ENCODE measurements at places on chromosomes 6 and 20.
A peak's percentile ranks its signal among the peaks of the same experiment; 100 is the strongest.

- no peak for DNase-seq
Measured at GRCh38 chr6:52418606-52419005, 1.5 kb upstream of the EFHC1 start.

DNA sequence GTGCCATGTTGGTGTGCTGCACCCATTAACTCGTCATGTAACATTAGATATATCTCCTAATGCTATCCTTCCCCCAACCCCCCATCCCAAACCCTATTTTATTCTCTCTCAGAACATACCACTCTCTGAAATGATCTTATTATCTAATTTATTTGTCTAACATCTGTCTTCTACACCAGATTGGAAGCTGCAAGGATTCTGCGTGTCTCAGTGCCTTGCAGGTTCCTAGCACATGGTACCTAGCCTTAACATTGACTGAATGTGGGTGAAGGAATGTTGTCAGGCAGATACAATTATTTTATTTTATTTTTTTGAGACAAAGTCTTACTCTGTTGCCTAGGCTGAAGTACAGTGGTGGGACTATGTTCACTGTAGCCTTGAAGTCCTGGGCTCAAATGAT lies 124.9 kb downstream of the BCAS1 start:
- no peak for DNase-seq

DNA sequence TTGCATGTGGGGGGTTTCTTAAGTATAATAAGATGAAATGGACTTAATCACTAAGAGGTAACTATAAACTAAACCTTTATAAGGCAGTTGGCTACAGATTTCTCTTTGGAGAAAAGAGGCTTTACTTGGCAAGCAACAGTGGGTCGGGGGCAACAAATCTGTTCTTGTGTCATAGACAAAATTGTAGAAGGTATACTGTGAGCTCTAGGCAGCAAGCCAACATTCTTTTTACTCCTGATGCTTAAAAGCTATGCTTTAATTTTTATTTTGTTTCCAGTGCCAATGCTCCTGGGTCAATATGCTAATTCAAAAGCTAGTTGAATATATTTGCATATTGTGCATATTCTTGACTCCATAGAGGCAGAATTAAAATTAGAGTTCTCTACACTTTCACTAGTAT lies 495.4 kb downstream of the BTBD3 start:
- DNase-seq, result no peak

DNA sequence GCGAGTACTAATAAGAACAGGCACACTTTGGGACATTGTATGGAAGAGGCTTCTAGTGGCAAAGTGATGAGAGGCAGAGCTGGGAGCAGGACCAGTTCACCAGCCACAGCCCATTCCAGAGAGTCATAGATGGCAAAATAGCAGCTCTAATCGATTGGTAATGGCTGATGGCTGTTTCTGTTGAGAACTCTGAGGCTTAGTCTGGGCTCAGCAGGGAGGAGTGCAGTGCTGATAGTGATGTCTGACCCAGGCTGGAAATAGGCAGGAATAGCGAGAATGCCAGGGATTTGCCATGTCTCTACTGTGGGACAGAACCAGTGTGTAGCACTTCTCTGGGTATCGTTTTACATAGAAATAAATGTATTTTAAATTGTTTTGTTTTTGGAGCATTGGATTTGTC lies 620.0 kb upstream of the FLRT3 start:
- DNase-seq, result no peak

GRCh38 chr6:4585682-4586468 lies 190.3 kb upstream of the CDYL start:
- no peak for DNase-seq

- no peak for DNase-seq
Measured at GRCh38 chr6:11767978-11768756, 10.4 kb downstream of the ADTRP start.

- DNase-seq, result peak; percentile 41
Measured at GRCh38 chr20:58162986-58163385, 65.5 kb downstream of the ANKRD60 start.

GRCh38 chr20:38261054-38261390 lies 487 bp upstream of the KIAA1755 start:
- no peak for DNase-seq

DNA sequence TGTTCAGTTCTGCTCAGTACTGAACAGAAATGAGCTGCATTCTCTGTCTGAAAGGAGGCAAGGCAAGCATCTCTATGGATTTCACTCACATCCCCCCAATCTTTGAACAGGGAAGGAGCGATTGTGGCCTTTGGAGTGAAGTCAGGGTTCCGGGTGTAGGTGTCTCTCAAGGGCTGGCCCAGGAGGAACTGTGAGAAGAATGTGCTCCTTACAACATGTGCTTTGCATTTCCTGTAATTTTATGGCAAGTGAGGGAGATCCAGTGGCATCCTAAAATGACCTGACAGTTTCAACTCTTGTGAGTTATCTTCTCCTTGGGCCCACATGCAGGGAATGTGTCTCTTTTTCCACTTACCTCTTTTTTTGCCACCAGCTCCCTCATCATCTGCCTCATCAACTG lies 63.0 kb upstream of the RIN2 start:
- DNase-seq, result no peak

DNA sequence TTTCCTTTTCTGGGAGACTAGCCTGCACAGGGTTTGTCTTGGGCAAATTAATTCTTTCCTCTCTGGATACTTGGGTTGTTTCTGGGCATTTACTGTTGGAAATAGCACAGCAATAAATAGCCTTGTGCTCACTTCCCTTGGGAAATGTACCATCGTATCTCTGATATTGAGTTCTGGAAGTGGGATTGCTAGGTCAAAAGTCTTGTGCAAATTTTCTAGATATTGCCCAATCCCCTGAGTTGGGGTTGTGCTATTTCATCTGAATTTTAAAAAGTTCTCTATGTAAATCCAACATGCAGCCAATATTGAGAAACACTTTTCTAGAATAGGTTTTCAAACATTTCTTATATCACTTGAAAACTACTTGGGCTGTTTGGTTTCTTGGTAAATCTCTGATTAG lies 64.0 kb upstream of the ELOVL5 start:
- no peak for DNase-seq

- DNase-seq, result no peak
Measured at GRCh38 chr20:36607586-36608387, 2.2 kb downstream of the RAB5IF start.

DNA sequence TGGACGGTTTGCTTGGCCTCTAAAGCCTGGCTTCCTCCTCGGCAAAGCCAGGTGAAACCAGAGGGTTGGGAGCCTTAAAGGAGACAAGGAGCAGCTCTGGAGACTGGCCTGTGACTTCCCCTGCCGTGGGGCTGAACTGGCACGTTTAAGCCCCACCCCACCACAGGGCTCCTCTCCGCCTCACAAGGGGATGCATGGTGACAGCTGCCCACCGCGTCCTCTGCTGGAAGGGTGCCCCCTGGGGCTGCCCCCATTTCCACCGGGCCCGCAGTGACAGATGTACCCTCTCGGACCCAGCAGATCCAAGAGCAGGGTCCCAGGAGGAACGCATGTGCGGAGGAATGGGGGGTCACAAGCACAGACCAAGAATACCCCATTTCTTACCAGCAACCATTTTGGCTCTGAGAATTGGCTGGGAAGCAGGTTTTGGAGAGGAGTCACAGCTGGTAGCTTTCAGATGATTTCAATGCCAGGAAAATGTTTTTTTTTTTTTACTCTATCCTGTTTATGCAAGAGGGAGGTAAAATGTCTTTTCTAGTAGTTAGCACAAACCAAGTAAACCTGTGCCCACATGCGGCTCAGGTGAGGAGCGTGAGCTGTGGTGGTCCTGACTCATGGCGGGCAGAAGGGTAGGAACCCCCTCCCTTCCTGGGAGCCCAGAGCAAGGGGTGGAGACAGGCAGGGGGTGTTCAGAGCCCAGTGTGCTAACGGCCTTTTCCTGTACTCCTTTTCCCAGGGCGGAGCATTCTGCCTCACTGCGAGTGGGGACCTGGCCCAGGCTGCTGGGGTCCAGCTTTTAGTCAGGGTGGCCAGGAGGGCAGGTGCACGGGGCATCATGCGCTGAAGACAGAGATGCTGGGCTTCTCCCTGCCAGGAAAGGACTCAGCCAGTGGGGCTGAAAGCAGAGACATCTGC lies 33.0 kb downstream of the FRMD1 start:
- no peak for DNase-seq

DNA sequence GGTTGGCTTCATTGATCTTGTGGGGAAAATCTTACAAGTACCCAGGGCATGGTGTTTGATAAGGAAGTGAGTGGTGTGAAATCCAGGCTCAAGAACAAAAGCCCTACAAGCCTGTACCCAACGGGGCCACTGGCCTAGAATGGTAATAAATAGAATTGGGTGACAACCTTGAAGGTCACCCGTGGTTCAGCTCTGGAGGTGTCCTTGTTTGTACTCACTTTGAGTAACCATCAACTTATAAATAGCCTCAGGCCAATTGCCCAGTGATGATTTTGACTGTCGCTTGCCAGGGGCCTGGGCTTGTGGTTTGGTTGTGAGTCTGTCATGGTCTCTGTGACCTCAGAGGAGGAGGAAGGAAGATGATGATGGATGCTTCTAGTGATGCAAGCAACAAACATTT lies 87.8 kb downstream of the PHACTR3 start:
- no peak for DNase-seq

GRCh38 chr6:103534095-103534494 lies 1325.6 kb downstream of the HACE1 start:
- no peak for DNase-seq

GRCh38 chr6:121449331-121449730 lies 13.9 kb downstream of the GJA1 start:
- DNase-seq, result no peak

DNA sequence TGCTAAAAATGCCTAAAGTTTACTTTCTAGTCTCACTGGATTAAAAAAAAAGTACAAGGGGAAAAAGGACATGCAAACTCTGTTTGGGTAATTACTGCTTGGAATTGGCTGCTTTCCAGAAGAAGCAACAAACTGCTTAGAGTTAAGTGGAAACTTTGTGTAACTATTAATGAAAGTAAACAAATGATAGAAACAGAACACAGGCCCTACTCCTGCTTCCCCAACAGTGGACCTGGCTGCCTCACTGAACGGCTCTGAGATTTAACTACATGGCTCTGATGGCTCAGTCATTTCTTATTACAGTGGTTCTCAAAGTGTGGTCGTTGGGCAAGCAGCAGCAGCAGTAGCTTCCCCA lies 108.5 kb downstream of the MAN1A1 start:
- peak; percentile 13 for DNase-seq

DNA sequence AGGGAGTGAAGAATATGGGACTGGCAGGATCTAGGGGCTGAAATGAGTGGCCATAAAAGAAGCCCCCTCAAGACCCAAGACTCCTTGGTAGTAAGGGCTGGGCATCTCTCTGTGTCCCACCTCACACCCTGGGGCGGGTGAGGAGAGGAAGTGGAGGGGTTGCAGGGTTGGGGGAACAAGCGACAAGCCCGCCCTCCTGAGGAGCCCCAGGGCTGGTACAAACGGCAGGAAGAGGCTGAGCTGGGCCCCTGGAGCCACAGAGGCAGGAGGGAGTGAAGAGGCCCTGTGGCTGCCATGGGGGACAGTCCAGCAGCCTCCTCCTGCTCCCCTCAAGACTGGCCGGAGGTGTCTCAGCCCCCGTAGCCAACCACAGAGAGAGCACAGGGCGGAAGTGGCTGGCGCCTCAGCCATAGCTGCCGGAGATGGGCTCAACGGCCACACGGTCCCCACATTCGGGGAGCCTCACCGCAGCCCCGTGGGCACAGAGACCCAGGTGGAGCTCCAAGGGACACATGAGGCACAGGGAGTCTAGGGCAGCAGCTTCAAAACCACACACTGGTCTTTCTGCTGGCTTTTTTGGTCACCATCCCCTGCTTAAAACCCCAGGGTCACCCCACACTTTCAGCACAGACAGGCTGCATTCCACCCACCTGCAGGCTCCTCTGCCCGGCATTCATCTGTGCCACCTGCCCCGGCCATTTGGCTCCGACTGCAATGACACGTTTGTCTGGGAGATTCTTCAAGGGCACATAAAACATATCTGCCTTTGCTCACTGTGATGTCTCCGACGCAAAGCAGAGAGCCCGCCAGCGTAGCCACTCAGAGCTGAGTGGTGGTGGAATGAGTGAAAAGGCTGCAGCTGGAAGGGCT lies 524 bp downstream of the C20orf203 start:
- DNase-seq, result peak; percentile 6

GRCh38 chr20:49335476-49335875 lies 57.6 kb upstream of the ZNFX1 start:
- DNase-seq, result no peak

DNA sequence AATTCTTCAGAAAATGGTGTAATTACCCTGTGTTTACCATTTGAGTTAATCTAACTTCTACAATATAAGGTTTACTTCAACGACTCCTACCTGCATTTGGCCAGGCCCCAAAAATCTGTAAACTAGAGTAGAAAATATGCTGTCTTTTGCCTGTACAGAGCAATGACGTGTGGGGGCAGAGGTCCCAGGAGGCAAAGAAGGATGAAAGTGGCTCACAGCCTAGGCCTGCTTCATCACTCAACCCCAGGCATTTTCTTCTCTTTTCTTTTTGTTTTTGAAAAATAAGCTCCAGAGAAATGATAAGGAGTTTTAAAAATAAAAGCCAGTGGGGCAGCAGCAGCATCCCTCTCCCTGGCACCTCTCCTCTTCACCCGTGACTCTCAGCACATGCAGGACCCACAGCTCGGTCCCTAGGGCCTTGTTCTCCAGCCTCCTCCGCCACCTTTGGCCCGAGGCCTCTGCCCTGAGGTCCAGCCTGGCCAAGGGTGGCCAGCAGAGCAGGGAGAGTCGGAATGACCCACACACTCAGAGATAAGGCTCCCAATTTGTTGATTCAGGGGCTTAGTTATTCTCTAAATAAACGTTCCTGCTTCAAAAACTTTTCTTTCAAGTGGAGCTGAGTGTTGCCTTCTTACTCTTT lies 310.3 kb upstream of the RNF24 start:
- no peak for DNase-seq

- peak; percentile 45 for DNase-seq
Measured at GRCh38 chr6:28944412-28944865, 20.7 kb upstream of the TRIM27 start.

DNA sequence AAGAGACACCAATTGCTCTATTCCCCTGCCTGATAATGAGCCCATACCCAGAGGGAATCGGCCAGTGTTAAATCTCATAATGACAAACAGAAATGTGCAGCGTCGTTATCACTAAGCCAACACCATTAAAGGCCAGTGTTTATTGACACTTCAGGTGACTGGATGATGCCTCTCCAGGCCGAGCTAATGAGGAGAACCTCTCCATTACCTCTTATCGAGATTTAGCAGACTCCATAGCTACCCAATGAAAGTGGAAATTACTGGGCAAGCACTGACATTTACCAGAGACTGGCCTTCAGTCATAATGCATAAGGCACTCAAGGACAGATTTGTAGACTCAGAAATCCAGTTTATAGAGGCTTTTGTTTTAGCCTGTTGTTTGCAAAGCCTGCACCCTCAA lies 669.5 kb downstream of the MAFB start:
- no peak for DNase-seq
